Activated T-helper 1 cell treated with anti-CD3 and anti-CD28 coated beads, Interleukin-2, amount 50 U/mL, for 16 hours (primary cell): ENCODE measurements at places on chromosomes 3 and 15.

GRCh38 chr3:186110975-186111974, 2.4 kb upstream of the ETV5 start:
- no peak for DNase-seq

DNA sequence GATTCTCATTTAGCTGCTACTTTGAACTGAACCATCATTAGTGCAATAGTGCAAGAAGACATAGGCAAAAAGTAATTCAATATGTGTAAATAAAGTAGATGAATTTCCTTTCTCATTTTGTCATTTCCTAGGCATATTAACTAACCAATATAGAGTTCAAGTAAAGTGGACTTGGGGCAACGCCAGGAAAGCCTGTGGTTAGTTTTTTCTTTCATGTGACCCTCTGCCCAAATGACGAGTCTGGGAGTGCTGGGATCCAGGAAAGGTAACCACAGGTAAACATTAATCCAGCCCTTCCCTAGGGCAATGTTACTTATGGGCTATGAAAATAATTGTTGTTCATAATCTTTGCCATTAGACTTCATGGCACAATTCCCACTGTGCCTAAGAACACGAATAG, 181.0 kb downstream of the VPS13C start:
- no peak for DNase-seq

GRCh38 chr3:72312339-72312738, 527.4 kb upstream of the PROK2 start:
- DNase-seq: no peak

GRCh38 chr3:196883361-196883760, 15.6 kb downstream of the SENP5 start:
- DNase-seq: no peak

- DNase-seq: no peak
Observed at GRCh38 chr3:111803123-111803593, 55.9 kb upstream of the PHLDB2 start.

GRCh38 chr15:56124391-56124790, 119.3 kb downstream of the RFX7 start:
- no peak for DNase-seq

GRCh38 chr15:77599357-77599756, 33.4 kb downstream of the LINGO1 start:
- DNase-seq: no peak

GRCh38 chr3:114323546-114324254, 29.9 kb downstream of the TIGIT start:
- no peak for DNase-seq

- DNase-seq: no peak
Observed at GRCh38 chr3:127208483-127209100, 15.7 kb downstream of the PRR23E start.

- DNase-seq: no peak
Observed at GRCh38 chr3:192841428-192841827, 76.2 kb downstream of the MB21D2 start.

GRCh38 chr3:128367221-128367620, 99.5 kb downstream of the DNAJB8 start:
- no peak for DNase-seq

- no peak for DNase-seq
Observed at GRCh38 chr3:29922992-29923746, 642.3 kb downstream of the RBMS3 start.

GRCh38 chr3:65037861-65038260, 350.1 kb upstream of the ADAMTS9 start:
- DNase-seq: no peak

- DNase-seq: no peak
Observed at GRCh38 chr3:100335434-100335833, 877 bp downstream of the NIT2 start.

DNA sequence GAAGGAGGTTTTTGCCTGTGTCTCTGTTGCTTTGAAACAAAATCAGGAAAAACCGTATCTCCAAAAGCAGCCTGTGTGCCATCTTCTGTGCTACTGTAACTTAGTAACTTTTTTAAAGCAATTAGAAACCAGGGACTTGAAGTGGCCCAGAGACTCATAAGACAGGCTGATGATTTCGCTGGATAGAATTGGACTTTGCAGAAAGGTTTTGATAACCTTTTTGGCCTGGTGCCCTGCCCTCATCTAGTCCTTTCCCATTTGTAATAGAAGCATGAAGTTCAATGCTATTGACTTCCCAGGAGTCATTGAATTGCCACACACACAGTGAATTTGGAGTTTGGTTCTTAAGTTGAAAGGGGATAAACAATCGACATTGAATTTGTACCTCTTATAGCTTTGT, 157.2 kb downstream of the PTPRG start:
- DNase-seq: no peak

- DNase-seq: no peak
Observed at GRCh38 chr15:90075420-90076289, 26.6 kb downstream of the IDH2 start.

GRCh38 chr3:135226057-135226456, 431.0 kb downstream of the EPHB1 start:
- no peak for DNase-seq

- no peak for DNase-seq
Observed at GRCh38 chr3:64104006-64104405, 80.7 kb upstream of the PSMD6 start.

DNA sequence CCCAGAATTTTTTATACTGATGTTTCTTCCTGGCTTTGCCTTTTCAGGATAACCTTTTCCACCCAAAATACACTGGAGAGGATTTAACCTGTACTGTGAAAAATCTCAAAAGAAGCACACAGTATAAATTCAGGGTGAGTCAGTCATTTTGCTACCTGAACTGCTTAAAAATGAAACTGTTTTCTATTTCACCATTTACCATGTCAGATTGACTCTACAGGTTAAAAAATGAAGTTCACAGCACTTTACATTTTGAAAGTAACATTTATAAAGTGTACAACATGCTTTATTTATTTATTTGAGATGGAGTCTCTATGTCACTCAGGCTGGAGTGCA, 115.2 kb downstream of the GHSR start:
- DNase-seq: no peak

DNA sequence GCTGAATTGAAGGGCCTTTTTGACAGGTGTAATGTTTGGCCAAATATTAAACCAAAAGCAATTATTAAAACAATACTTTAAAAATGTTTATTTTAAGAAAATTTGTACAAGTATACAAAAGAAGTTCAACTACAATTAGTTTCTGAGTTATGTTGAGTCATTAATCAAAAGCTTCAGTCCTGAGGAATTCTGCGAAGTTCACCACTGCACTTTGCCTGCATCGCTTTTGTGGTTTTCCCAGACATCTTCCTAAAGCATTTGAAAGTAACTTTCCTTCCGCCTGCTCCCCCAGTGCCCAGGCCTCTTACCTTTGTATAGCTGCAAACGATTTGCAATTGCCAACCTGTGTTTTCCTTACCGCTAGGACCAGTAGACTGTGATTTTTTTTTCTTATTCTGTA, 69.5 kb downstream of the KCNAB1 start:
- DNase-seq: no peak

DNA sequence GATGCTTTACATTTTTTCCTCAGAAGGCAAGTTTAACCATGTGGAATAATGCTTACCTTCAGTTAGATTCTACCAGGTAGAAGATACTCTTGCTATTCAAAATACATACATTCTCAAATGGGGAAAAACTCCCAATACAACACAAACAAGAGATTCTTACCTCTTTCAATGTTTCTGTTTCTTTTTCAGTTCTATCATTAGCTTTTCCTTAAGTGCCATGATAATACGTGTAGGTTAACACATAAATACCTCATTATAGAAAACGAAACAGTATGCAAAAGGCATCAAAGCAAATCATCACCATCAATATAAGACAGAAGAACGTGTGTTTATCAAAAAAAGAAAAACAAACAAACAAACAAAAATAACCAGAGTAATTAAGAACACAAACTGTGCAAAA, 300.7 kb upstream of the ROBO1 start:
- no peak for DNase-seq

GRCh38 chr3:104367000-104367399, 999.7 kb upstream of the ALCAM start:
- DNase-seq: no peak

GRCh38 chr3:17505856-17506255, 236.6 kb downstream of the TBC1D5 start:
- no peak for DNase-seq

- no peak for DNase-seq
Observed at GRCh38 chr3:27939940-27940339, 217.8 kb upstream of the EOMES start.

- DNase-seq: no peak
Observed at GRCh38 chr15:98217356-98217755, 256.9 kb downstream of the ARRDC4 start.

- no peak for DNase-seq
Observed at GRCh38 chr3:10047876-10048275, 21.6 kb downstream of the FANCD2 start.

DNA sequence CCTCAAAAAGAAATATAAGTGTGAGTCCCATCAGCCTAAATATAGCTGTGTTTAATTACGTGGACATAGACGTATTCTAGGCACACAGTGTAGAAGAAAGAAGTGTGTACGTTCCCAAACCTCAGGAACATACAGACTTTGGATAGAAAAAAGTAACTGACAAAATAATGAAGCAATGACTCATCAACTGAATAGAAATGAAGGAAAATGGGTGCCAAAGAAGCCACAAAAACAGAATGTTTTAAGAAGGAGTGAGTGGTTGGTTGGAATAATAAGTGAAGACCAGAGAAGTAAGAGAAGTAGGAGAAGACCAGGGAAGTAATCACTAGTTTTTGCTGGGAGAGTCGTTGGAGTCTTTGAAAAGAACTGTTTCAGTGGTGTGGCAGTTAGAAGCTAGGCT, 518.1 kb downstream of the ROBO1 start:
- DNase-seq: no peak

DNA sequence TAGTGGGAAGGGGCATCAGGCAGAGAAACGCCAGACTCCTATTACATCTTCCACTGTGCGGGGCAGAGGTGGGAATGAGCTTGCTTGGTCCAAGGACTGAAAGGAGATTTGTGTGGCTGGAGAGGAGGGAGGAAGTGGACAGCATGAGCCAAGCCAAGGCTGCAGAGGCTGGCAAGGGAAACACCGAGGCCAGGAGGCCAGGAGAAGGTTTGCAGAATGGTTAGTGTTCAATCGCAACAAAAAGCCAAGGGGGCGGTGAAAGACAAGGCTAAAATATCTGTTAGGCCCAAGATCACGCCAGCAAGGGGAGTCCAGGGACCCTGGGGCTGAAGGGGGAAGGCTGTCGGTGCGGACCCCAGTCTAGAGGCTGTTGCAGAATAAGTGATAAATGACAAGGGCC, 75.8 kb downstream of the CPN2 start:
- DNase-seq: no peak

DNA sequence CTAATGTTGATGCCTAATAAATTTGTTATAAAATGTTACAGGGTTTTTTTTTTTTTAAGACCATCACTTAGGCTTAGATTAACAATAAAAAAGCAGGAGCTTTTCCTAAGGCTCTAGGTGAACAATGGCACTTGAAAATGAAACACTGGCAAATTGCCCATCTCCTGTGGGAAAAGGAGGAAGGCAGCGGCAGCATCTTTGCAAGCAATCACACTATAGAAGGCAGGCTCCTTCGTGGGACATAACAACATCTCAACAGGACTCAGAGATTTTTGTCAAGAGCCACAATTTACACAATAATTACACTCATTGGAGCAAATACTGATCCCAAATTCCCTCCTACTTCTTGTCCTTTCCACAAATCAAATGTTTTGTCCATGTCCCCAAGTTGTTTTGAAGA, 646.7 kb downstream of the ROBO2 start:
- DNase-seq: no peak

GRCh38 chr3:109339197-109339596, 1.9 kb upstream of the DPPA4 start:
- DNase-seq: no peak

DNA sequence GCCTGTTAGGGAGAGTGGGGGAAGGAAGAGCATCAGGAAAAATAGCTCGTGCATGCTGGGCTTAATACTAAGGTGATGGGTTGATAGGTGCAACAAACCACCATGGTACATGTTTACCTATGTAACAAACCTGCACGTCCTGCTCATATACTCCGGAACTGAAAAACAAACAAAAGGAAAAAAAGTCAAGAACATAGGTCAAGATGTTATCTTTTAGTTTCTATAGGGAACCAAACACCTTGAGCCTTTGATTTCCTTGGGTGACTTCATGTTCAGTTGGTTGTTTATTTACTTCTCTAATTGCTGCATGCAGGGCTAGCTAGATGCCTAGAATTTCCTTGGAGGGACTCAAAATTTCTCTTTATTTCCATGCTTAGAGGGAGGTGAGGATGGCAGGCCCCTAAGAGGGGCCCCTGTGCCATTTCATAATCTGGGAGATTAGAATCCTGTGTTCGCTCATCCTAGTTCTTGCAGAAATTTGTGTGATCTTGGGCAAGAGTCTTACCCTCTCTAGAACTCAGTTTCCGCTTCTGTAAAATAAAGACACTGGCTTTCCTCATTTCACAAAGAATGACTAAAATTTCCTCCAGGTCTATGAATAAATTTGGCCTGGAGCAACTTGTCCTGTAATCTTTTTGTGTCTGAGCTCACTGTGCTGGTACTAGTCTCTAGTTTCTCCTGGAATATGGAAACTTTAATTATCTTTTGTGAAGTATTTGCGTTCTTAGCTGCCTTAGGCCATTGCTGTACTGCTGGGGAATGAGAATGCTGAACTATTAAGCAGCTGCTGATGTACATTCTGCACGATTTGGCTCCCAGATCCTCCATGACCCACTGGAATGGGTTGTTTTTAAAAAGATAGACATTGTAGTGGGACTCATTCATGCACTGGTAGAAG, 457.5 kb downstream of the EDEM1 start:
- no peak for DNase-seq

GRCh38 chr3:58999134-58999773, 50.6 kb downstream of the CFAP20DC start:
- no peak for DNase-seq

GRCh38 chr3:18369551-18370185, 55.5 kb downstream of the SATB1 start:
- DNase-seq: no peak

DNA sequence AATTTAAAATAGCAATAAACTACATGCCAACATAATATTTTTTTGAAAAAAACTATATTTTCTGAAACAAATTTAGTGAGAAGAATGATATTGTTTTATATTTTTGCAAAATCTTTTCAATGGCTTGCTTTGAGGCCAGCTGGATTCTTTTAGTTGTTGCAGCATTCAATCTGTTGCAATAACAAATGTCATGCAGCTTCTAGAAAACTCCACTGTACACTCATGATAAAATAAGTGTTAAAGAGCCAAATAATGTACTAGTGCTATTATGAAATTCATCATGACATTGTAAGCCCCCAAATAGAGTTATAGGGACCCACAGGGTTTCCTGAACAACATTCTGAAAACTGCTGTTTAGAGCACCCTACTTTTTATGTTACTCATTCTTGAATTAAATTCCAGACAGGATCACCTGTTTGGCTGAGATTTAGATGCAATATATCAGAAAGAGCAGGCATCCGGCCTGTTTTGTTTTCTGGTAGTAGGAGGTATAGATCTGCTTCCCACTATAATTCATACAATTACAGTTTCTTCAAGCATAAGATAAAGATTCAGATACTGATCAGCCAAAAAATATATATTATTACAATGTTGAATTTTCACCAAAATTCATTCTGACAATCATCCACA, 703.0 kb upstream of the ZNF385D start:
- DNase-seq: no peak

- DNase-seq: no peak
Observed at GRCh38 chr3:150278195-150278594, 129.9 kb upstream of the TSC22D2 start.

GRCh38 chr3:48709051-48709461, 8.0 kb downstream of the IP6K2 start:
- DNase-seq: no peak

GRCh38 chr15:78415284-78415683, 22.7 kb upstream of the IREB2 start:
- no peak for DNase-seq

GRCh38 chr3:35215525-35216500, 423.5 kb upstream of the ARPP21 start:
- no peak for DNase-seq
